GM12891 (cell line): ENCODE measurements at places on chromosomes 4 and X.

- DNase-seq: no peak
Observed at GRCh38 chr4:123398853-123399626, 2.4 kb downstream of the SPRY1 start.

DNA sequence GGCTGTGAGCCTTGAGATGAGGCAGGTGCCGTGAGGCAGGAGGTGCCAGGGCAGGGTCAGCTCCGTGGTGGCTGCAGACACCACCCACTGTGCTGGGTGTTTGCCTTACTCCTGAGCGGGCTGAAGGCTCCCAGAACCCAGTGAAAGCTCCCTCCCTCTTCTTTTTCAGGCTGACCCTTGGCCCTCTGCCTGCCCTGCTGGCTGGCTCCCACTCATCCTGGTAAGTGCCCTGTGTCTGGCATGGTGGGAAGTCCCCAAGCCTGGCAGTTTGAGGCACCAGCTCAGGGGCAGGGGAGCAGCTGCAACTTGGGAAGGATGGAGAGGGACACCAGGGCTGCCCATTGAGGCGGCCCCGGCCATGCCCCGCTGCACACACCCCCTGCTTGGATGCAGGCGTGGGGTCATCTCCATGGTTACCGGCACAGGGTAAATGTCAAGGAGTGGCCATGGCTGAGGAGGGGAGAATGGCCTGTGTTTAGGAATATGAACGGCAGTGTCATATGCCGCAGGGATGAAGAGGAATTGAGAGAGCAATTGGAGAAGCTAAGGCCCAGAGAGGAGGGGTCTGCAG, 16.8 kb downstream of the SH3BP2 start:
- no peak for DNase-seq

- DNase-seq: no peak
Observed at GRCh38 chr4:165326831-165327210, 648 bp upstream of the MSMO1 start.

- no peak for DNase-seq
Observed at GRCh38 chr4:102715057-102715456, 45.7 kb downstream of the MANBA start.

DNA sequence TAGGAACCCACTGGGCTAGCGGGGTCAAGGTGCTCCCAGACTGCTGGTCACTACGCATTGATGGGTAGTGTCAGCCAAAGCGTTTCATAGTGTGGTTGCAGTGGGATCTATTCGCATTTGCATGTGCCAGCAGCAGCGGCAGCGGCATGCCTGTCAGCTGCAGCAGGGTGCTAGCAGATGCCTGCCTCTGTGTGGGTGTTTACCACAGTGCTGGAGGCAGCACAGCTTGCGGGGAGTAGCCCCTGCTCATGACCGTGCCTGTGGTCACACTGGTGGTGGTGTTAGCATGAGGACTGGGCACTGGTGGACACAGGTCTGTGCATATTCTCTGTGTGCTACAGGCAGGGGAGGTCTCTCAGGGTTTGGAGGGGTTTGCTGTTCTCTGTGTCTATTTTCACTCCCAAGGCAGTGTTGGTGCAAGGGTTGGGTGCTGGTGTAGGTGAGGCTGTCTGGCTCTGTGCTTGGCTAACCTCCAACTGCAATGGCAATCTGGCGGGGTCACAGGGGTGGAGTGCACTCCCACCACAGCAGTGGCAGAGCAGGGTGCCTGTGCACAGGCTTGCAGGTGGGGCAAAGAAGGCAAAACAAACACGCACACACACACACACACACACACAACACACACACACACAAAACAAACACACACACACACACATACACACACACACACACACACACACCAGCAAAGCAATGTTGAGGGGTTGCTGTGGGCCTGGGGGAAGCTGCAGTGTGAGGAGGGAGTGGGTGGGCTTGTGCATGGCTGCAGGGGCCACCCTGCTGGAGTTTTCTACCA, 184.4 kb downstream of the GLUD2 start:
- no peak for DNase-seq

DNA sequence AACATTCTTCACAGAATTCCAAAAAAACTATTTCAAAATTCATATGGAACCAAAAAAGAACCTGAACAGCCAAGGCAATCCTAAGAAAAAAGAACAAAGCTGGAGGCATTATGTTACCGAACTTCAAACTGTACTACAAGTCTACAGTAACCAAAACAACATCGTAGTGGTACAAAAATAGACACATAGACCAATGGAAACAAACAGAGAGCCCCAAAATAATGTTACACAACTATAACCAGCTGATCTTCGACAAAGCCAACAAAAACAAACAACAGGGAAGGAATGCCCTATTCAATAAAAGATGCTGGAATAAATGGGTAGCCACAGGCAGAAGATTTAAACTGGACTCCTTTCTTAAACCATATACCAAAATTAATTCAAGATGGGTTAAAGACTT, 1189.6 kb downstream of the PCDH18 start:
- DNase-seq: no peak
